ENCODE measurements at places on chromosomes 1 and 21. TPM values are rescaled to one million over a fixed set of nuclear protein-coding genes. Genes with fewer than 3 reads are reported as not detected.

GRCh38 chr1:246607462-246607861, 41.2 kb downstream of the CNST start:
- DNase-seq = no peak

DNA sequence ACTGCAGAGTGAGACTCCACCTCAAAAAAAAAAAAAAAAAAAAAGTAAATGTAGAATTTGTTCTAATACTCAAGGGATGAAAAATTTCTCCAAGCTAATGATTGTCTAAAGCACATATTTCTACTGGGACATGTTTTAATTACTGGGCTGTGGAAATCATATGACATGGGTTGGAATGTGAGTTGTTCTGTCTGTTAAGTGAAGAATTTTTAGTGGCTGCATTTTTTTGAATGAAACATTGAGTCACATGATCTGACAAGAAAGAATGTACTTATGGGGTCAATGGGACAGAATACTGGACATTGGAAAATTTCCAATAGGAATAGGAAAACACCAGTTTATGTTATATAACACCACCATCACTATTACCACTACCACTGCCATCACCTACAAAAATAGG, 123.8 kb upstream of the IVNS1ABP start:
- DNase-seq = peak; percentile 63

DNA sequence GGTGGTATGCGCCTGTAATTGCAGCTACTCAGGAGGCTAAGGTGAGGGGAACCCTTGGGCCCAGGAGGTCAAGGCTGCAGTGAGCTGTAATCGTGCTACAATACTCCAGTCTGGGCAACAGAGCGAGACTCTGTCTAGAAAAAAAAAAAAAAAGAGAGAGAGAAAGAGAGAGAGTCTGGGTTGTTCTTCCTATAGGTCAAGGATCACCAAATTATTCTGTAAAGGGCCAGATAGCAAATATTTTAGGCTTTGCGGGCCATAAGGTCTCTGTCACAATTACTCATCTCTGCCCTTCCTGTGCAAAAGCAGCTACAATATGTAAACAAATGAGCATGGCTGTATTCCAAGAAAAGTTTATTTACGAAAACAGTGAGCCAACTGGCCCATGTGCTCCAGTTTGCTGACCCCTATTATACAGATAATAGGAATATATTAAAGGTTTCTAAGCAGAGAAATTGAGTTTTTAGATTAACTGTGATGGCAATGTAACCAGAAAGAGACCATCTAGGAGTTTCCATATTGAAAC, 2.1 kb downstream of the SASS6 start:
- DNase-seq = no peak

- no peak for DNase-seq
These were observed 33.4 kb downstream of the HMCN1 start for GRCh38 chr1:185767508-185768120.

The HPCA gene
- not detected for total RNA-seq

DNA sequence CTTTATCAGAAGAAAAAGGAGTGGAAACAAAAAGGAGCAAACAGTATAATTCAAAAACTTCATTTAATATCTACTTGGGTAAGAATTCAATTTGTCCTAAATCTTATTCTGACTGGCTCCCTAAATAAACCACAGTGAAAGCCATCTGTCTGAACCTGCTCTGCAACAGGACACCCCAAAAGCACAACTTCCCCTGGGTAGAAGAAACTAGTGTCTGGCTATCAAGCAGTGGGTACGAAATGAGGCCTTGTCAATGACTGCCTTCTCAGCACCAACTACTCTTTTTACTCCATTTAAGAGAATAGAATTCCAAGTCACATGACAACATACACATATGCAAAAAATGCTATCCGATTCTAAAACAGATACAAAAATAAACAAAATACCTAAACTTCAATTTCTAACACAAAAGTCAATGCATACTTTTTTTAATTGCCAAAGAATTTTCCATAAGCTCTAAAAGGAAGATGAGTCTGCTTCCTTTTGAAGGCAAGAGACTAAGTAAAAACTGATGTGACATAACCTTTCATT, 206.8 kb downstream of the SLC45A1 start:
- DNase-seq = no peak

DNA sequence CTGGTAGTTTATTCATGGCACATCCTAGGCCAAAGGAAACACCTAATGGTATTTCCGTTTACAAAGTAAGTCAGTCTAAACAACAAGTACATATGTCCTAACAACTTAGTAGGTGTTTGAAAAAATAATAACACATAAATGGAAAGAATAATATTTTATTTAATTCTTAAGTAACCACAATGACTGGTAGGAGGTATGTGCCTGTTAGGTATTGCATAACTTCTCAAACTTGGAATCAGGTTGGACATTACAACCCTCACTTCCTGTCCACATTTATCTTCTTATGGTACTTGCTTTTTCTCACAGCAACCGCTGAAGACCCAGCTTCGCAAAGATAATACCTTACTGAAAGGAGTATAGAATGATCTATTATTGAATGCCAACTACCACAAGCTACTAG, 64.2 kb downstream of the VPS13D start:
- DNase-seq = peak; percentile 77

The GBP7 gene
- total RNA-seq = not detected

- DNase-seq = no peak
These were observed 4.6 kb downstream of the LRRC8C start for GRCh38 chr1:89637496-89637895.

DNA sequence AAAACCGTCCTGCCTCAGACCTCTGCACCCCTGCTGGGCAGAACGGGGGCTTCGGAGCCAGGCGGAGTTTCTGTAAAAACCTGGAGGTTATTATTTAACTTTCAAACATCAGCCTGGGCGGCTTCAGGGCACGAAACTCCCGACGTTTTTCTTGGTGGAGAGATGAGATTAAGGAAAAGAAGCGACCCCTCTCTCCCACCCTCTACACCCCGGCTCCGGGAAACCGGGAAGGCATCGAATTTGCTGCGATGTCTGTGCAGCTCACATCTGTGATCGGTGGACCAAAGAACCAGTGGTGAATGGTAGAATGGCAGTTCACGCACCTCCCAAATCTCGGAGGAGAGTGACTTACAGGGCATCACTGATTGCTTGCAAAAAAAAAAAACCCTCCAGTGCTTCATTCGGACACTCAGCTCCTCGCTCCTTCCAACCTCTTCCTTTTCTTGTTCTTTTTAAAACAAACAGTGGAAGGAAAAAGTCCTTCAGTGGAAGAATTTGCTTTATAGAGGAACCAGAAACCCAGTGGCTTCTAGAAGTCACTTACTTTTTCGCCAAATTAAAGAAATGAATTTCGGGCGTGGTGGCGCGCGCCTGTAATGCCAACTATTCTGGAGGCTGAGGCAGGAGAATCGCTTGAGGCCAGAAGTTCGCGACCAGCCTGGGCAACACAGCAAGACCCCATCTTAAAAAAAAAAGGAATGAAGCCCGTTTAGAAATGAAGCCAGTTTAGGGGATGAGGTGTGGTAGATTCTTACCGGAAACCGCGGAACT, 884 bp downstream of the PHACTR4 start:
- DNase-seq = peak; percentile 42

GRCh38 chr1:68975212-68975933, 478.5 kb upstream of the DEPDC1 start:
- peak; percentile 40 for DNase-seq

The S100A7 gene
- not detected for total RNA-seq

The ZBTB8A gene
- total RNA-seq = 5.2 TPM

The EPS15 gene
- total RNA-seq = 70.6 TPM

DNA sequence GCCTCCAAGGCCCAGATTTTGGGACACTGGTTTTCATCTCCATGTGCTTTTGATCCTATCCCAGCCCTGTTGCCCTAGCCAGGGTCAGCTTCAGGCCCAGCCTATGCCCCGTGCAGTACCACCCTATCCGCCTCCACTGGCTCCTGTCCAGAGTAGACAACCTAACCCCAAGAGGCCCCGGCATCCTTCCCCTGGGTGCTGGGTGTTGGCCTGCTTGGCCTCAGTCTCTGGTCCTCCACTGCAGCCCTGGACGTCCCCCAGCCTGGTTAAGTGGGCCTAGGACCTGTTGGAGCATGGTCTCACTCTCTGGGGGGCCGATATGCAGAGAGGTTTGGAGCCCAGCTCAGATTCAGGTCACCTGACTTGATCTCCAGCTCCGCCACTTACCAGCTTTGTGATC, 1.6 kb downstream of the CSF3R start:
- no peak for DNase-seq

The WDR64 gene
- not detected for total RNA-seq

The VANGL1 gene
- total RNA-seq = 12.9 TPM

DNA sequence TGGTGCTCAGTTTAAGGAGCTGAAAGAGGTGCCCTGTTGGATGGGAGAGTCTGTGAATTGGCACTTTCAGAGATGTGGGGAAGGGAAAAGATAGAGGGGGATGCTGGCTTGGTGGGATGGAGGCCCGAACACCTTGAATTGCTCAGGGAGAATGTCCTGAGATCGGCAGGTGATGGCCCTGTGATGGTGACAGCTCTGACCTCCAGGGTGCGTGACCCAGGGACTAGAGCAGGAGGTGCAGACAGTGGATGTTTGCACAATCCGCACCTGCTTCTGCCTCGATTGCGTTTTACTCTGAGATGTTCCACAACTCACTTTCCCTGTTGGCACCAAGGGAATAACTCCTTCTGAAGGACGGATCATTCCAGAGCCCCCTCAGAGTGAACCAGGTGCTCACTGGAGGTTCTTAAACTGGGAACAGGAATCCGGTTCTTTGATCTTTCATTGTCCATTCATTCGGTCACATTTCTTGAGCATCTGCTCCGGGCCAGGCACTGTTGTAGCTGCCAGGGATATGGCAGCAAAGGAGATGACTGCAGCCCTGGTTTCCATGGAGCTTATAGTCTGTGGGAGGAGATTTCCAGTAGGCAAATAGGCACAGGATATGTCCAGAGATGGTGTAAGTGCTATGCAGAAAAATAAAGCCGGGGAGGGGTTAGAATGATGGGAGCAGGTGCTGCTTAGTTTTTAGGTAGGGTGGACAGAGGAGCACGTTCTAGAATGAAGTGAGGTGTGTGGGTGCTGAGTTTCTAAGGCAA, 226.6 kb upstream of the TMEM51 start:
- no peak for DNase-seq

GRCh38 chr1:62424411-62424810, 12.4 kb upstream of the USP1 start:
- DNase-seq = peak; percentile 18

The GPR89B gene
- total RNA-seq = 12.2 TPM

The PLPP3 gene
- 1.2 TPM for total RNA-seq

DNA sequence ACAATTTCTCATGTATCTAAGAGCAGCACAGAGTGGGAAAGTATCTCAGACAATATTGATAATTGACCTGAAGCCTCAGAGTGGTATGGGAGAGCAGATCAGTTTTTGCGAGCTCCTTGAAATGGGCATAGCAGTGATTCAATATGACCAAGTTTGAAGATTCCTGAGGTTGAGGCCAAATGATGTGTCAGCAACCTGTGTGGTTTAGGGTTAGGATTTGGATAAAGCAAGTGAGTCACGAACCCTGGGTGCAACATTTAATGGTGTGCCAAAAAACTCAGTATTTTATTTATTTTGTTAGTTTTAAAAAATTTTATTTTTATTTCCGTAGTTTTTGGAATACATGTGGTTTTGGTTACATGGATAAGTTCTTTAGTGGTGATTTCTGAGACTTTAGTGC, 92.5 kb upstream of the C21orf91 start:
- DNase-seq = peak; percentile 91

- DNase-seq = no peak
These were observed 223.0 kb downstream of the NRIP1 start for GRCh38 chr21:14841511-14842472.

The TRMT13 gene
- 9.6 TPM for total RNA-seq

The PGBD5 gene
- 14.7 TPM for total RNA-seq

The CHRNB2 gene
- total RNA-seq = 0.24 TPM

The CD5L gene
- not detected for total RNA-seq

- no peak for DNase-seq
These were observed at the start of gene CELSR2 for GRCh38 chr1:109248797-109249629. Gene CELSR2 (plus strand): TSS chr1:109249539. CDS start chr1:109250080, 541 bp downstream.

The OR2T29 gene
- total RNA-seq = not detected

GRCh38 chr1:211281320-211282022, 22.3 kb downstream of the RCOR3 start:
- peak; percentile 49 for DNase-seq

The SELE gene
- not detected for total RNA-seq

- DNase-seq = no peak
These were observed 18.1 kb downstream of the SAMSN1 start for GRCh38 chr21:14527696-14528652.

GRCh38 chr1:179003512-179004066, 22.1 kb upstream of the FAM20B start:
- DNase-seq = no peak

- peak; percentile 87 for DNase-seq
These were observed 472.7 kb downstream of the PTPRU start for GRCh38 chr1:29708796-29709703.

DNA sequence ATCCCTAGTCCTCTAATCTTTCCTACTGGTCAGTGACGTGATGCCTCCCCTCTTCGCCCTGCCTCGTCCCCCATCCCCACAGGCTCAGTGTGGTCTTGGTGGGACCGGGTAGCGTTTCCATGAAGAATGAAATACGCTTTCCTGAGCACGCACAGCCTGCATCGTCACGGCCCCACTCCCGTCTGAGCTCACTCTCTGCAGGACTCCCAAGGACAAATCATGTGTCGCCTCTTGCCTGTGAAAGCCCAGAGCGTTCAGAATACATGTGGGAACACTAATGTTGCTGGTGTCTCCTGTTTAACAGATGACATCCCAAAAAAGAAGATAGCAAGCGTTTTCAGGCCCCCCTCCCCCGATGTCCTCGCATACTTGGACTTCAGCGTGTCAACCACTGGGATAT, 49.2 kb downstream of the S100B start:
- DNase-seq = no peak

DNA sequence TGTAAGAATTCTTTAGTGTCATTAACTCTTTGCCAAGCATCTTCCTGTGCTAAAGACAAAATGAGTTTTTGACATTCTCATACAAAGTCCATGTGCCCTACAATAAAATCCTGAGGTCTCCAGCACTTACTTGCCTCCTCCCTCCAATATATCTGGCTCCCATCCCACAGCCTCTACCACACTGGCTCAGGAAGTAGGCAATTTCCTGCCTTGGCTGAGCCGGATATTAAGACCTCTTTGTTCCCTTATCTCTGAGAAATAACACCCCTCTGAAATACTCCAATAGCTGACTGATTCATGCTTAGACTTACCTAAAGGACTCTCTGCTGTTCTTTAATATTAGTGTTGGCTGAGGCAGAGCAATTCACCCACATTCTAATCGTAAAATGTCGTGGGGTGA, 37.6 kb upstream of the GORAB start:
- peak; percentile 74 for DNase-seq

DNA sequence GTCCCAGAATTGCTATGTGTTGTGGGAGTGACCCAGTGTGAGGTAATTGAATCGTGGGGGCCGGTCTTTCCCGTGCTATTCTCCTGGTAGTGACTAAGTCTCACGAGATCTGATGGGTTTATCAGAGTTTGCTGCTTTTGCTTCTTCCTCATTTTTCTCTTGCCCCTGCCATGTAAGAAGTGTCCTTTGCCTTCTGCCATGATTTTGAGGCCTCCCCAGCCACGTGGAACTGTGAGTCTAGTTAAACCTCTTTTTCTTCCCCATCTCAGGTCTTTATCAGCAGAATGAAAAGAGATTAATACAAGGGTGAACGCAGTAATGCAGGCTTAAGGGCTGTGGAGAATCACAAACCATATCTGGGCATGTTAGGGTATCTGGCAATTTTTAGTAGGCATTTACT, 624.0 kb downstream of the USP25 start:
- no peak for DNase-seq
